ENCODE measurements at places on chromosomes 1 and 21. TPM values are rescaled to one million over a fixed set of nuclear protein-coding genes. Genes with fewer than 3 reads are reported as not detected.
A peak's percentile ranks its signal among the peaks of the same experiment; 100 is the strongest.

DNA sequence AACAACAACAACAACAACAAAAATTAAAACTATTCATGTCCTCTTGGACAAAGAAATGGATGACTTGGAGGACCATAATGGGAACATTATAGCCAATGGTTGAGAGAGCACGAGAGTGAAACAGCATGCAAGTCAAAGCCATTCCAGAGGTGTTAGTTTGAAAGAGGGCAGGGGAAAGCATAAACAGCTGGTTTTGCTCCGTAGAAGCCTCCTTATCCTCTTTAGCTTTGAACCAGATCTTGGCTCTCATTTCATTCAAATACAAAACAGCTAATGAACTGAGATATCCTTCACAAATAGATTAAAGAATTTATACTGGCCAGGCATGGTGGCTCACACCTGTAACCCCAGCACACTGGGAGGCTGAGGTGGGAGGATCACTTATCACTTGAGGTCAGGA lies 8.7 kb upstream of the SMG7 start:
- no peak for DNase-seq

DNA sequence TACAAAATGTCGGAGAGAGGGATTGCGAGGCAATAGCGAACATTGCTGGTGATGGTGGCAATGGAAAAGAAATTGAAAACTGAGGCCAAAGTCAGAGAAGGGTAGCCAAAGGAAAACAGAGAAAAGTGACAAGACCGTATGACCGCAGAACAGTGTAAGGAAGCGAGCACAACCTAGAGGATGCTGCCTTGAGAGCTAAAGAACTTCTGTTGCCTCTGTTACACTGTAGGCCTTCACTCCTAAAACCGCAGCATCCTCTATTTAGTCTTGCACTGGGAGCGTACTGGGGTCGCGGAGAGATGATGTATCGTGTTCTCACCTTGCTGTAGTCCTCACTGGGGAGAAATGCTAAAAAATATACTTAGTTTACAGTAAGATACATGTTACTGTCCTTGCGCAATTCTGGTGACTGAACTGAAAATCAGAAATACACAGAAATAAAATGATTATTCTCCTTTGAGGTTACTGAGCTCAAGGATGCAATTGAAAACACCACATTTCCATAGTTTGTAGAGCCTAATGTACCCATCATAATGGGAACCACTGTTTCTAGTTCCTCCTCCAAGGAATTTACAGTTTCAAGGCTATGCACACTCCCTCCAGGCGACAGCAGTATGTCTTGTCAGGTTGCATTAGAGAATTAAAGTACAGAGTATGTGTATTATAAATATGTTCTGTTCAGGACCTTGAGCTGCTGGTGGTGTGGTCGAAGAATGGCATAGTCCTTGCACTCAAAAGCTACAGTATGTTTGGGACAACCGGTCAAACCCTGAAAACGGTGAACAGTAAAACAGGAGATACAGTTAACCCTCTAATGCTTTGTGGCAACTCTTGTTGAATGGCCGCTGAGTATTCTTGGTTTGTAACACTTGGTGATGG lies 1.3 kb downstream of the NEK7 start:
- no peak for DNase-seq

GRCh38 chr1:30744060-30744756 lies 13.4 kb downstream of the LAPTM5 start:
- DNase-seq, result peak; percentile 49

DNA sequence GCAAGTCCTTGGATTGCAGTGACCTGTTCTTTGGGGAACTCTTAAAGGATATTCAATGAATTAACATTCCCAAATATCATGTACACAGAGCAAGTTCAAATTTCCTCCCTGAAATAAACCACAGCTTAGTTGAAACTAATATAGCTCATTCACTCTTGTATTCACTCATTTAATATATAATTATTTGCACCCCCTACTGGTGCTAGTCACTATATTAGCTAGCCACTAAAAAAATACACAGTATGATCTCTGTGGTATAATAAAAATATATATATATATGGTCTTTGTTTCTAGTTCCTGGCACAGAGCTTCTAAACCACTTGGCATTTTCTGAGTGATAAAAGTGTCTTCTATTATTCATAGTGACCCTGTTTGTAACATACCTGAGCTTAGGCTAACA lies 177.3 kb upstream of the LYPLAL1 start:
- no peak for DNase-seq

DNA sequence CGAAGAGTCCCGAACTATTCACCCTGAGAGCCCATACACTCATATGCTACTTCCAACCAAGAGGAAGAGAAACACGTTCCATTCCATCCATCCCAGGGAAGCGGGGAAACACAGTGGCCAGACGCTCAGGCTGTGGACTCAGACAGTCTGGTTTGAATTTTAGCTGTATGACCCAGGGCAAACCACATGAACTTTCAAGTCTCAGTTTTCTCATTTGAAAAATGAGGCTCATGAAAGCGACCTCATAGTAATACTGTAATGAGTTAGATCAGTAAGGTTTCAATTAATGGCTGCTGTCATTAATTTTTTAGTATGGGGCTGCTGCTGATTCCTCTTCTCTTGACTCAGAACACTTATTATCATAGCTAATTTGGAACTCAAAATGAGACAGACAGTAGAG lies 1.5 kb downstream of the FCRL4 start:
- DNase-seq, result no peak

DNA sequence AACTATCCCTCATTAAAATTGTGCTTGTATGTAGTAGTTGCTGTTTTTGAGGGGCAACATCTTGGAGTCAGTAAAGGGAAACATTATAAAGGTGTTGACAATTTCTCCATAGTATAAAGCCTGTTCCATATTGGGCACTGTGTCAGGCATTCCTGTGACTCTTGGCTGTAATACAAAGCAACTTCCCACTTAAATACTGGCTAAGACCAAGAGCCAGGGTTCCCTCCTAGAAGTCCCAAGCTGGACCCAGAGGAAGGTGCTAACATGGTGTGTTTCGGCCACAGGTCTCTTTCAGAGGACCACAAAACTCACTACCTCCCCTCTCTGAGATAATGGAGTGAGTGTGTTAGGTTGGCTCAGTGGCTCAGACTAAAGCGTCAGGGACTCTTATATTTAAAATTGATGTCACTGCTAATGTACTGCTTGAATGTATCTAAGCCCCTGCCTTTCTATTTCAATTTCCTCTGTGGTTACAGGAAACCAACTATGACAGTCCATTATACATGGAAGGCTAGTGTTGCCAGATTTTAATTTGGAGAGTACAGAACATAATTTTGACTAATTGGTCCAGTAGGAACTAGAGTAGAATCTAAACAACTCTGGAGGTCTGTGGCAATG lies 74.7 kb upstream of the RGL1 start:
- no peak for DNase-seq

DNA sequence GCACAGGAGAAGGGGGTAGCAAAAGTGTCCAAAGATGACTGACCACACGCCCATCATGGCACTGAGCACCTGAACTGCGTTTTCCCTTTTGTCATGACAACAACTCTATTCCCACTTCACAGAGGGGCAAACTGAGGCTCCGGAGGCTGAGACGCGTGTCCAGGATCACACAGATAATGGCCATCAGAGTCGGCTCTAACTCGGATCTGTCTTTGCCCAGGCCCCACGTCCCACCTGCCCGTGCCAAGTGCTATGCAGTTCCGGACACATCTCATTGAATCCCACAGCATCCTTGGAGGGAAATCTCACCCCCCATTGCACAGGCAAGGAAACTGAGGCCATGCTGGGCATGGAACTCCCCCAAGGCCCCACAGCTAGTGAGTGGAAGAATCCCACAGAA lies 62.1 kb downstream of the MATN1 start:
- DNase-seq, result no peak

DNA sequence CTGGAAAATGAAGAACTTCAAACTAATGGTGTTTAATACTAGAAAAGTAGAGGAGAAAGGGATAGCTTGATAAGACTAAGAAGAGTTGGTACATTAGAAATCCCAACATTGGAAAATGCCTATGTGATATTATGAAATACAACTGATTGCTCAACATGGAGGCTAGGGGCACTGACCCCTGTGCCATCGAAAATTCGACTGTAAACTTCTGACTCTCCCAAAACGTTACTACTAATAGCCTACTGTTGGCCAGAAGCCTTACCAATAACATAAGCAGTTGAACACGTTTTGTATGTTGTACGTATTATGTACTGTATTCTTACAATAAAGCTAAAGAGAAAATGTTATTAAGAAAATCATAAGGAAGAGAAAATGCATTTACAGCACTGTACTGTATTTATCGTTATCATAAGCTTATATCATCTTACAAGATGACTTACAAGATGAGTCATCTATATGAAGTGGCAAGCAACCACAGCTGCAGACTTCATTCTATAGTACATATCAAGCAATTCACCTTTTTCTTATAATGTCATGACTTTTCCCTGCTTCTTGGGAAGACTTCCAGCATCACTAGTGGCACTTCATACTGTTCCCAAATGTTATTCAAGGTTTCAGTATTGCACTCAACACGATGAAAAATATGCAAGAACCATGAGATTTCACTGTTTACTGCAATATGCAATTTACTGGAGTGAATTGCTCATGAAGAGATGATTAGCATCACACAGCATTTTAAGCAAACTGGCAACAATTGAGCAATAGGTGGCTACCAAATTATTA lies 12.9 kb upstream of the CTSK start:
- DNase-seq, result no peak

- DNase-seq, result no peak
Observed at GRCh38 chr1:241503444-241503843, 16.1 kb downstream of the FH start.

- no peak for DNase-seq
Observed at GRCh38 chr1:26700711-26701110, 4.9 kb downstream of the ARID1A start.

DNA sequence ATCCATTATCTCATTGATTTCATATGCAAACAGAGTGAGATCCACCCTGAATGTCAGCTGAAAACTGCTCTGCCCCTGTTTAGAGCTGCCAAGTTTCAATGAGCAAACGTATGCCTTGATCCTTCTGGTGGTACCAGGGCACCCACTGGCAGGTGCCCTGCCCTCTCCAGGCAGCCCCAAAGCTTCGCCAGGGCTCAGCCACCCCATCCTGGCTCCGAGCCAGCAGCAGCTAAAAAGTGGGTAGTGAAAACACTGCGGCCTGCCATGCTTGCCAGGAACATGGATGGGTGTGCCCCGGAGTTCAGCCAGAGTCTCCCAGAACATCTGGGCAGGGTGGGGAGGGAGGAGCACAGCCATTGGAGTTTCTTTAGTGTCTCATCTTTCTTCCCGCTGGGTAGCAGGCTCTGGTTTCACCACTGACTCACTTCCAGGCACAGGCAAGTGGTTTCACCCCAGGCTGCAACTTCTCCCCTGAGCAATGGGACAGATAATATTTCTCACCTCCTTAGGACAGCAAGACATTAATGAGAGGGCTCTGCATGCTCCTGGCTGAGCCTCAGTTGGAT lies 8.1 kb upstream of the LMX1A start:
- DNase-seq, result no peak

- no peak for DNase-seq
Observed at GRCh38 chr1:209620487-209620884, 31.7 kb downstream of the LAMB3 start.

- DNase-seq, result no peak
Observed at GRCh38 chr1:21815724-21816321, 3.8 kb downstream of the LDLRAD2 start.

DNA sequence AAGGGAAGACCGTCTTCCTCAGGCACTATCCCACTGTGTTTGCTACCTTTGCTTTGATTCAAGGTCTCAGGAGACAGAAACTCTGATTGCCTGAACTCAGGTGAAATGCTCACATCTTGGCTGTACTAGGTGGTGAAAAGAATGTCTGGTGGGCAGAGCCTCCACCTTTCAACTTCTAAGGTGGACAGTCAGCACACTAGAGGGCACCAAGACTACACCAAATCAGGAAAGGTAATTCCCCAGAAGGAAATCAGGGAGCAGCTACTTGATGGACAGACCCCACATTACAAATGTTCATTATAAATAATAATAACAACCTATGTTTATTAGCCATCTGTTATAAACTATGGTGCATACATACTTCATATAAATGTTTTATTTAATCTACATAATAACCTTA lies 220.9 kb downstream of the ATG4C start:
- DNase-seq, result no peak

DNA sequence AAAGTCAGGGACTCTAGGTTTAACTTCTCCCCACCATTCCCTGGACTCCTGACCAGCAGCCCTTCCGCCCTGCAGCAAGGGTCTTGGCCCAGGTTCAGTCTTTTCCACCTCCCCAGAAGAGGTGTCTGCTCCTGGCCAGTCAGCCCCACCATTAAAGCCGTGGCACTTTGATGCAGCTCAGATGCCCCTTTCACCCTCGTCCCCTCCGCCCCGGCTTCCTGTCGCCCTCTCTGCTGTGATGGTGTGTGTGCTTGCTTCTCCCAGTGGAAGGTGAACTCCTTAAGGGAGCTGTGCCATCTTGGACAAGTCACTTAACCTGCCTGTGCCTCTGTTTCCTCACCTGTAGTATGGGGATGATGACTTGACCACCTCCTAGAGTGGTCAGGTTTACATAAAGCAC lies 17.8 kb upstream of the TTC4 start:
- no peak for DNase-seq

- no peak for DNase-seq
Observed at GRCh38 chr1:234765181-234765580, 155.2 kb upstream of the IRF2BP2 start.

DNA sequence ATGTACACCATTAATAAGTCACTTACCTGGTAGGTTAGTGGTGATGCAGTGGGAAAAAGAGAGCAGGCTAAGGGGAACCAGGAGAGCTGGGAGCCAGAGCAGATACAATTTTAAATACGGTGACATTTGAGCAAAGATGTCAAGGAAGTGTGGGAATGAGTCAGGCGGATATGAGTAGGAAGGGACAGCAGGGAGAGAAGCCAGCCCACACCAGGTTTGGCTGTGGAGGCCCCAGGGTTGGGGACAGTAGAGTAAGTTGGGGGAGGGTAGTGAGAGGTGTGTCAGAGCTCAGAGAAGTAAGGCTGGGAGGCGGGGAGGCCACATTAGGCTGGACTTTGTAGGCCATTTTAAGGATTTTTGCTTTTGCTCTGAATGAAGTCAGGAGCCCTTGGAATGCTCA lies 482.0 kb downstream of the DISC1 start:
- DNase-seq, result no peak

DNA sequence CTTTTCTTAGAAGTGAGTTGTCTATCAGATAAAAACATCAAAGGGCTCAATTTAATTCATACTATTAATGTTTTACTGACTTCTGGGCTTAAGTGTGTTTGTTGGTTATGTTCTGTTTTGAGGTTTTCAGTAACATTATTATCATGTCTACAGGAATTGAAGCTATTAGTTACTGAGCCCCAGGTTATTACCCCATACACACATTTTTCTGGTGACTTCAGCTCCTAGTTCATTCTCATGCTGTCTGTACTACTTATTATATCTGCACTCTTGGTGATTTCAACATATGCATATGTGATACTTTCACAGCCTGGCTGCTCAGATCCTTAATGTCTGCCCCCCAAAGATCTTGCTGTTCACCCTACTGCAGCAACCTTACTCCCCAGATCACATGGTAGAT lies 27.0 kb upstream of the SGIP1 start:
- DNase-seq, result no peak

POLR3C gene
- polyA plus RNA-seq, result 47.5 TPM

OVAAL gene
- not detected for polyA plus RNA-seq

BCAS2 gene
- 99.9 TPM for polyA plus RNA-seq

FCMR gene
- 574 TPM for polyA plus RNA-seq

KDF1 gene
- polyA plus RNA-seq, result 4.6 TPM

CLCNKA gene
- not detected for polyA plus RNA-seq

KRTAP10-6 gene
- not detected for polyA plus RNA-seq

GIPC2 gene
- 0.40 TPM for polyA plus RNA-seq

ST6GALNAC3 gene
- 1.8 TPM for polyA plus RNA-seq

GBP2 gene
- 148 TPM for polyA plus RNA-seq
